HAP-1 (cell line): ENCODE measurements at places on chromosomes 2 and 18.

GRCh38 chr18:68843473-68844089 is 45.7 kb downstream of the CCDC102B start:
- no peak for DNase-seq

DNA sequence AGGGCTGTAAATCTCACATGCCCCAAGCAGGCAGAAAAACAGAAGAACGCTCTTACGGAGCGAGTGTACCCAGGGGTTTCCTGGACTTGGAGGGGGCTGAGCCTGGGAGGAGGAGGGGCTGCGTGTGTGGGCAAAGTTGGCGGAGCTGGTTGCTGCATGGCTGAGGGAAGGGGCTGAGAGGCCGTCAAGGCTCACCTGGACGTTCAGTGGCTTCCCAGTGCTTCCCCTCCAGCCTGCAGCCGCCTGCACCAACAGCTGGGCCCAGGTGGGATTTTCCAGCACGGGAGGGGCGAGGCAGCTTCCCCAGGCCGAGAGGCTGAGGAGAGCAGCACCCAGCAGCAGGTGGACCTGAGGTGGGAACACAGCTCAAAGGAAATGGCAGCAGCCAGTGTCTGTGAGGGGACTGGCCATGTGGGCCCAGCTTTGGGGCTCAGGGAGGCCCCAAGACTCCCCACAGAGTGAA is 70.6 kb upstream of the CTDP1 start:
- no peak for DNase-seq

DNA sequence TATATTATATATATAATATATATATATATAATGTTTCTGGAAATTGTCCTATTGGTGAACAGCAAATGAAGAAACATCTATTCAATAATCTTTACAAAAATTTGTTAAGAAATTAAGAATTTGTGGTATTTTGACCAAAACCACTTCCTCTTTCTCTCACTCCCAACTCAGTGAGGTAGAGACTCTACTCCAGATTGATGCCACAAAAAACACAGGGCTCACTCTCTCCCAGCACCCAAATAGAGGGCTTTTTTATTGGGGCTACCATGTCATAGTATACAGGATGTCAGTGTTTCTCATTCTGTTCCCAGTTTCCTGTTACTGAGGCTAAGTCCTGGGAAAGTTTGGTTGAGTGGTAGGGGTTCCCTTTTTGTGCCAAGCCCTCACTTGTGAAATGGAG is 1155.4 kb downstream of the BCL11A start:
- DNase-seq: no peak

- DNase-seq: no peak
Measured at GRCh38 chr2:204869132-204869823, 324.0 kb downstream of the PARD3B start.

GRCh38 chr2:9805435-9806297 is 37.6 kb upstream of the TAF1B start:
- DNase-seq: no peak

DNA sequence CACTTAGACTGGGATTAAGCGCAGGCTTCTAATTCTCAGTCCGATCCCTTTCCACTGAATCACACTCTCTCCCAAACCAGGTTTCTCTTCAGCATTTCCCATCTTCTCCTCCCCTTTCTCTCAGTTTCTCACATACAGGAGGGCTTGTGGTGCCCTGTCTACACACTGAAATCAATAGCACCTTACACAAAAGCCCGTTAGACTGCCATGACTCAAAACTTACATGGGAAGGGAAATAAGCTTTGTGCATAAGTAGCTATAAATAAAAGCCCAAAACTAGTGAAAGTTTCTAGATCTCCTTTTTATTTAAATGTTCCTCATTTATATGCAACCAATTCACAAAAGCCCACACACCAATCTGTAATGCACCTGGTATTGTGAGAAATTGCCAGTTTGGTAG is 318.4 kb downstream of the TXNL1 start:
- no peak for DNase-seq

- DNase-seq: no peak
Measured at GRCh38 chr2:174341995-174342685, 7.4 kb downstream of the SP9 start.

GRCh38 chr2:80706951-80707350 is 402.4 kb upstream of the LRRTM1 start:
- DNase-seq: no peak

DNA sequence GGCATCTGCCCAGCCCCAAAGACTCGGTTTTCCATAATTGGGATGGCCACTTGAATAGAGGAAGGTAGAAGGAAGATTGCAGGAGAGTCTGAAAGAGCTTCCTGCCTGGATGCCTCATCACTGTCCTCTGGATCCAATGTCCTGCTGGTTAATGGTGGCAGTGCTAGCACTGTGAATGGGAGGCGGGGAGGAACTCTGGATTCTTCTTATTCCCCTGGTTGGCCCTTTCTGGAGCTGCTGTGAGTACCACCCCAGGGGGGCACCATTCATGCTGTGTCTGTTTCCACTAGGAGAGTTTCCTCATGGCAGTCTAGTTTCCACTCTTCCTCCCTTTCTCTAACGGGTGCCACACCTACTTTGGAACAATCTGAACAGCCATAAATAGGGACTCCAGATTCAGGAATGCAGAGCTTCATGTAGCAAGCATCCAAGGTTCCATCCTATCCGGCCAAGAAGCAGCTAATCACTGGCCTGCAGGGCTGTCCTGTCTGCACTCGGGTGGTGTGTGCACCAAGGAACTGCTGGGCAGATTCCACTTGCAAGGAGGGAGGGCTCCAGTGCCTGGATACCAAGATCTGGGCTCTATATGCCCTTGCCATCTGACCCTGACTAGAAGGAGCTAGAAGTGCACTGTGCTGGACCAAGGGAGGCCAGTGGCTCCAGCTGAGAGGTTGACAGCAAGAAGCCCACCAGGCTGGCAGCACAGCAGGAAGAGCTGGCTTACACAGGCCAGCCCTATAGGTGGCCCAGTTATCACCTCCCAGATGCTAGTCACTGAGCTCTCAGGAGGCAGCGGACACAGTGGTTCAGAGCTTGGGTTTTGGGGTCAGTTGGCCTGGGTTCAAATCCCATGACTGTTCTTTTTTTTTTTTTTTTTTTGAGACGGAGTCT is 4.6 kb upstream of the ATOH8 start:
- DNase-seq: no peak

- no peak for DNase-seq
Measured at GRCh38 chr2:223594259-223594658, 7.9 kb downstream of the SCG2 start.

DNA sequence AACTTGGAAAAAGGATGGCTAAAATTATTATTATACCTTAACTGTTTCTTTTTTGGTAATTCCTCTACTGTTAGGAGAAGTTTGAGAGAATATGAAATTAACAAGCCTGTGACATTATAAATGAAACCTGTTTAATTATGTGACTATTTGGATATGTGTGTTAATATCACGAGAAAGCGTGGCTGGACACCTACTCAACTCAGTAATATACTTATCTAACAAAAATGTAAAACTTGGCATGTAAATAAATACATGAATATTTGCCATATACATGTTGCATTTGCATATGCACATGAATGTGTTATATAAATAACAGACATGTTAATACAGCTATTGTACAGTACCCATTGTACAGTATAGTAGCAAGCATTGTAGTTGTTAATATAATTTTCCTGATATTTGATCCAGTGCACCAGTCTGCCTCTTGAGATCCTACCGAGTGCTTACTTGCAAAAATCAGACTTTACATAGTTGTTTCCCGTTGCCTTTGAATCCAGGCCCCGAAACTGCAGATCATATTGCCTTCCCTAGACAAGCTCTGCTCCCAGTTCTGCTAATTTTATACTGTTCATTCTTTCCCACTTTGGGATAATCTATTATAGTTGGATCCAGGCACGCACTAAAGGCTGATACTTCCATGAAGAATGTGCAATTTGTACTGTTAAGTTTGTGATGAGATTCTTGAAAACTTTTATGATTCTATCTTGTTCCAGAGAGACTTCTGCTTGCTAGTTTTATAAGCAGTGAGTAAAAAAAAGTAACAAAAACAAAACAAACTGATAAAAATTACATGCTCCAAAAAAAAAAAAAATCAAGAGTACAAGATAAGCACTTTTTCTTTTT is 395.6 kb downstream of the ARHGAP15 start:
- no peak for DNase-seq

DNA sequence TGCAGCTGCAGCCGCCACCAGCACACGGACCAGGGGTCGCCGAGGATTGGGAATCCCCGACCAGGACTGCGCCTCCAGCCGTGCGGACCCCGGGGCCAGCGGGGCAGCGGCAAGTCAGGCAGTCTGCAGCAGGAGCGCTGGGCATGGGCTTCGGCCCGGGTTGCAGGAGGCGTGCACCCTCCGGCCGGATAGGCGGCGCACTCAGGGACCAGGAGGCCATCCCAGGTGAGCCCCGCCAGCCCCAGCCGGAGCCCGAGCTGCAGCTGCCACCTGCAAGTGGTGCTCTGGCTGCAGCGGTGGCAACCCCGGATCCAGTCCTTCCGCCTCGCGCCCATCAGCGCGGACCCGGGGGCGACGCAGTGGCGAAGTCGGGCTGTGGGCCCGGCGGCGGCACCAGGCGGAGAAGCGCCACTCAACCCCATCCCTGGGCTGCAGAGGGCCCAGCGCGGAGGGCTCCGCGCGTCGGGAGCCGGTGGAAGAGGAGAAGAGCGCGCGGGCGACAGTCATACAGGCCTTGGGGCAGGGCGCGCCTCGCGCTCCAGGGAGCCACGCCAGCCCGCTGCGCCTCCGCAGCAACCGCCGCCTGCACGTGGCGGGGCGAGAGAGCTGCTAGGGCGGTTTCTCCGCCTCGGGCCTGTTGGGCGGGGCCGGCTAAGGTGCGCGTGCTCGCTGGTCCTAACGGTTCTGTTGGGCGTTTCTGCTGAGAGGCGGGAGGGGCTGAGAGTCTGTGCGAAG is 73.8 kb downstream of the RPIA start:
- DNase-seq: no peak

GRCh38 chr2:5561006-5561405 is 131.2 kb upstream of the SOX11 start:
- no peak for DNase-seq

DNA sequence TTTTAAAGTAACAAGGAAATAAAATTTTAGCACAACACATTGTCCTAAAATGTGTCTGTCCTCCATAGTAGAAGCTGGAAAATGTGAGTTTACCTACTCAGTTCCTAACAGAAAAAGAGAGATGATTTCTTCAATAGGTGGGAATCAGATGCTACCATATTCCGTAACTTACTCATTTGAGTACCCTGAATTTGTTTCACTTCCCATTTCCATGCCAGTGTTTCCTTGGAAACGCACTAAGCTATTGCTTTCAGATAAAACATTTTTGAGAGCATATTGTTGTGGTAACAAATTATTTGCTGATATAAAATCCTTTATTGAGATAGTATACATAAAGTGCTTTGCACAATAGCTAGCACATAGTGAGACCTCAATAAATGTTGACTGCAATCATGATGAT is 137.5 kb upstream of the BARD1 start:
- DNase-seq: no peak

GRCh38 chr18:10143596-10143995 is 229.8 kb downstream of the VAPA start:
- DNase-seq: no peak

DNA sequence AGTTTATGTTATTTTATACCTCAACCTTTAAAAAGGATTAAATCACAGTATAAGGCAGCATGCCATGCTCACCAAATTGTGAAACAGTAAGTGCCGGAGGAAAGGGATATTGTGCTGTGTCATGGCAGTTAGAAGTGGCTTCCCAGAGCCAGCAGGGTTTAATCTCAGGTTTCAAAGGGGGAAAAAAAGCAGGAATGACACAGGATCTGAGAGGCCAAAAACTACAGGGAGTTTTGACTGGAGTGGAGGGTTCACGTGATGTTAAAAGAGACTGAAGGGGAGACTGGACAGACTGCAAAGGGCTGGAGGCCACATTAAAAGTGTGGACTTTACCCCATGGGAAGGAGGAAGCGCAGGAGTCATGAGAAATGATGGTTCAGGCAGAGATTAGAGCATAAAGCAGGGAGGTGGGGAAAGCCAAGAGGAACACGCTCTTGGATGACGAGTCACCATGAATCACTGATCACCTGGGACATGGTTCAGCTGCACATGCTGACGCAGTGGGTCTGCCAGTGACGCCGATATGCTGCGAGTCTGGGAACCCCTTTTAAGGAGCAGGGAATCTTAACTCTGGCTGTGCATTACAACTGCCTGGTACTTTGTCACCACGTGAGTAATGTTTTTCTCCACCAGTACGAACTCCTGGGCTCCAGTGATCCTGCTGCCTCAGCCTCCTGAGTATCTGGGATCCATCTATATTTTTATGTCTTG is 6.1 kb downstream of the CHMP1B start:
- no peak for DNase-seq

DNA sequence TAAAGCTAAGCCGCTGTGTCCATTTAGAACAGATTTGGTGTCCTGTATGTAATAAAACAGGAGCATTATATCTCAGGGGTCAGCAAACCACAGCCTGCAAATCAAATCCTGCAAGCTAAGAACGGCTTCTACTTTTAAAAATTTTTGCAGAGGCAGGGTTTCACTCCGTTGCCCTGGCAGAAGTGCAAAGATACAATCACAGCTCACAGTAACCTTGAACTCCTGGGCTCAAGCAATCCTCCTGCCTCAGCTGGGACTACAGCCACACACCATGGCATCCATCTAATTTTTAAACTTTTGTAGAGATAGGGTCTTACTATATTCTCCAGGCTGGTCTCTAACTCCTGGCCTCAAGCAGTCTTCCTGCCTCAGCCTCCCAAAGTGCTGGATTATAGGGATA is 28.6 kb upstream of the NPC1 start:
- no peak for DNase-seq

GRCh38 chr2:103921161-103921560 is 932.8 kb upstream of the POU3F3 start:
- DNase-seq: no peak

GRCh38 chr2:181242262-181242661 is 214.9 kb upstream of the ITGA4 start:
- no peak for DNase-seq

- DNase-seq: no peak
Measured at GRCh38 chr2:70887208-70887549, 48.5 kb upstream of the ATP6V1B1 start.

GRCh38 chr18:68394705-68395104 is 320.2 kb downstream of the TMX3 start:
- DNase-seq: no peak

DNA sequence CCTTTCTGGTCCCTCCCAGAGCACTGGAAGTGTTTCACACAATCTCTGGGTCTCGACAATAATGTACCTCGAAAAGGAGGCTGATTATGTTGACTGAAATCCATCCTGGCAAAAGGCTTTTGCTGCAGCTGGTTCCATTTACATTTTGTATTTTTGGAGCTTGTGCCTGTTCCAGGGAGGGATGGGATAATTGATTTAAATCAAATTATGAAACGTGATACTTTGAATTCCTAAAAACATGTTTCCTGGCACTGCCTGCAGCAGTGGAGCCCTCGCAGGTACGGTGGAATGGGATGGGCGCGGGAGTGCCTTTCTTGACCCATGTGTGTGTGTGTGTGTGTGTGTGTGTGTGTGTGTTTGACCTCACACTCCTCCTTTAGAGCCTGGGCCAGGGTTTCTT is 455.5 kb upstream of the MEIS1 start:
- no peak for DNase-seq

DNA sequence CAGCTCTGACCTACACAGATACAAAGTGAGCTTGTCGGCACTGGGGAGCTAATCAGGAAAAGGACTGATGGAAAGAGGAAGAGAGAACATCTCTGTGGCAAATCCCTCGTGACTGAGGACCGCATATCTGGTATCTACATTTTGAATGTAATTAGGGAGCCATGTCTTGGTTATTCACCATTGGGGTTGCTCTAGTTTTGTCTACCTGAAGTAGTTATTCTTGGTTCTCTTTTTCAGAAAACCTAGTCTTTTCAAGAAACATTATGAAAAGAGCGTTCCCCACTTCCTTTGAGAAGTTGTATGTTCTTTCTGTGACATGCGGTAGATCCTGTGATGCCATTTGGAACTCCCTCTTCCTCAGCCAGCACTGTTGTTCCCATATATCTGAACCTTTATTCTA is 104.4 kb downstream of the DOCK10 start:
- no peak for DNase-seq
